SJCRH30 (cell line): ENCODE measurements at places on chromosomes 12 and 14. TPM values are rescaled to one million over a fixed set of nuclear protein-coding genes. Genes with fewer than 3 reads are reported as not detected.

The SDS gene
- not detected in 2 replicates for total RNA-seq

The SIX1 gene
- total RNA-seq, result 63.4 and 65.0 TPM in 2 replicates

The CIROP gene
- not detected in 2 replicates for total RNA-seq

The DGLUCY gene
- total RNA-seq, result 26.4 and 28.1 TPM in 2 replicates

The SLC25A47 gene
- 0.08 TPM in 1 of 2 replicates, not detected in the other for total RNA-seq
